ENCODE measurements at places on chromosomes 5 and 9. TPM values are rescaled to one million over a fixed set of nuclear protein-coding genes. Genes with fewer than 3 reads are reported as not detected.
A peak's percentile ranks its signal among the peaks of the same experiment; 100 is the strongest.

DNA sequence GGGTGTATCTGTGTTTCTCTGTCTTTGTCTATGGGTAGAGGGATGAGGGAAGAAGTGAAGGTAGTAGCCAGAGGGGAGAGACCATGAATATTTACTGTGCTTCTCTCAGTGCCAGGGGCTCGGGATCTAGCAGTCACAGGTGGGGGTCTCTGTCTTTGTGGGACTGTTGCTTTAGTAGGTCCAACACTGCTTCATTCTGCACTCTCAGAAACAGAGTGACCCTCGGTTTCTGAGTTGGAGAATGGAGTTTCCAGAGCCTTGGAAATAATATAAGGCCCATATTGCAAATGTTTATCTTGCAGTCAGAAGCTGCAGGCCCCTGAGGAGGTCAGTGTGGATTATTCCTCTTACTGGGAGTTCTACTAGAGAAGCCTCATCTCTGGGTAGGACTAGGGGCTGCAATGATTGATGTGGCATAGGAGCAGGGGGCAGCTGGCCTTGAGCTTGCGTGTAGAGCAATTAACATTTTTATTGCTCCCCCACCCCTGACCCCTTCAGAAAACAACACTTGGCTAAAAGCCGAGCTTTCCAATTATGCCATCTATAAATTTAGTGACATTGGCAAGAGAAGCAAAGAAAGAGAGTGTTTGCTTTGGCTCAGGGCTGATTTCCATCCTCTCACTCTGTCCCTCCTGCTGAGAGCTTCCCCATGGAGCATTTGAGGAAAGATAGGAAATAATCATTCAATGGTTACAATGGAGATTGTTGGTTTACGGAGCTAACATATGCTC, 55.0 kb upstream of the TRPC7 start:
- H3K27me3 ChIP-seq = no peaks in the 10 kb centered on the region
- H3K27ac ChIP-seq = no peak overlapping the region
- H3K4me1 ChIP-seq = no peaks in the 10 kb centered on the region

GRCh38 chr9:27487927-27488326, 36.2 kb upstream of the IFNK start:
- no peak overlapping the region for H3K4me3 ChIP-seq
- H3K27ac ChIP-seq = no peak overlapping the region
- H3K27me3 ChIP-seq = no peaks in the 10 kb centered on the region

GRCh38 chr5:108220834-108221233, 161.1 kb downstream of the FBXL17 start:
- H3K4me3 ChIP-seq = no peak overlapping the region
- no peaks in the 10 kb centered on the region for H3K4me1 ChIP-seq
- H3K36me3 ChIP-seq = no peaks in the 10 kb centered on the region

IFNA2 gene
- not detected for total RNA-seq

DNA sequence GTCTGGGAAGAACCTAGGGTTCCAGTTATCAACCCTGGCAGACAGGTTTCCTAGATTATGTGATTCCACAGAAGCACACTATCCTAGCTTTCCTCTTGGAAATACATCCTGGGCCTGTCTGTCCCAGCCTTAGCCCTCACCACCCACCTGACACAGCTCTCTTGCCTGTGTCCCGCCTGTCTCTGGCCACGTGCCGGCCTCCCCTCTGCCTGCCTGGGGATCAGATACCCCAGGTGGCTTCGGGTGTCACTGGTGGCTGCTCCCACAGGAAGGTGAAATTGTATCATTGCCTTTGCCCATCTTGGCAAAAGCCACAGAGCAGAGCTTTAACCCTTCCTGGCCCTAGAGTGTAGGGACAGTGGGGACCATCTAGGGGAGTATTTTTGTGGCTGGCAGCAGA, 6.2 kb downstream of the COL27A1 start:
- no peak for DNase-seq
- no peaks in the 10 kb centered on the region for H3K27me3 ChIP-seq
- peaks cover 7% of the 10 kb centered on the region for H3K4me1 ChIP-seq
- H3K27ac ChIP-seq = no peak overlapping the region

- peak overlapping the region; percentile 40 for H3K27ac ChIP-seq
- H3K36me3 ChIP-seq = no peaks in the 10 kb centered on the region
- no peaks in the 10 kb centered on the region for H3K27me3 ChIP-seq
- H3K4me3 ChIP-seq = peak overlapping the region; percentile 36
These were observed 427 bp downstream of the SERINC5 start for GRCh38 chr5:80255431-80255810.

GARIN3 gene
- not detected for total RNA-seq

DNA sequence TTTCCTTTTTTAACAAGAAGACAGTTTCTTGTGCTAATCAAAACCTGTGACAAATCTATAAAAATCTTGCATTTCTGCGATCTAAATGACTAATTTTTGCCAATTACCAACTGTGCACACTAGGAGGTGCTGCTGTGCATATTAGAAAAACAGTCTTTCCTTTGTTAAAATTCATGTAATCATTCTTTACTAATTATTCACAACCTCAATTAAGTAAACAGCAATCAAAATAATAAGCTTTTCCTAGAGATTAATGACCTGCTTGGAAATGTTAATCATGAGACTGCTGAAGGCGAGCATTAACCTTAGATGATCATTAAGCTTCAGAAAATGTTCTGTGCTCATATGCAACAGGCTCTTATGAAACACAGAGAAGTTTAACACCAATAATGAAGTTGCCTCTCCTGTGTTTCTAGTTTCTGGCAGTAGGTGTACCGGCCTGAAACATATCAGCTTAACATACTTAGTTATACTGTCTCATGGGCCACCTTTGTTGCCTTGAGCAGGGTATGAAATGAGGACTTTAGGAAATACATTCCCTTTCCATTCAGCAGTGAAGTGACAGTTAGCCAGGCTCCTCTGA, 17.7 kb downstream of the RFESD start:
- H3K4me1 ChIP-seq = peaks cover 14% of the 10 kb centered on the region
- H3K4me3 ChIP-seq = no peak overlapping the region
- H3K27me3 ChIP-seq = no peaks in the 10 kb centered on the region
- H3K36me3 ChIP-seq = no peaks in the 10 kb centered on the region

- H3K36me3 ChIP-seq = no peaks in the 10 kb centered on the region
- no peak overlapping the region for H3K4me3 ChIP-seq
- H3K27ac ChIP-seq = no peak overlapping the region
- no peaks in the 10 kb centered on the region for H3K4me1 ChIP-seq
- H3K27me3 ChIP-seq = no peaks in the 10 kb centered on the region
- DNase-seq = no peak
These were observed 207.0 kb downstream of the DMAC1 start for GRCh38 chr9:7592321-7593316.

GRCh38 chr5:170302653-170303501, 5.3 kb upstream of the LCP2 start:
- peak; percentile 71 for DNase-seq
- H3K4me1 ChIP-seq = peaks cover 40% of the 10 kb centered on the region
- H3K36me3 ChIP-seq = no peaks in the 10 kb centered on the region
- no peak overlapping the region for H3K4me3 ChIP-seq

- no peak for DNase-seq
- no peak overlapping the region for H3K4me3 ChIP-seq
- no peaks in the 10 kb centered on the region for H3K36me3 ChIP-seq
- H3K27me3 ChIP-seq = peaks cover 4% of the 10 kb centered on the region
- H3K27ac ChIP-seq = no peak overlapping the region
These were observed 570.7 kb upstream of the WWC1 start for GRCh38 chr5:167720676-167721260.

- no peaks in the 10 kb centered on the region for H3K4me1 ChIP-seq
- H3K27ac ChIP-seq = no peak overlapping the region
- DNase-seq = no peak
- no peaks in the 10 kb centered on the region for H3K36me3 ChIP-seq
- no peaks in the 10 kb centered on the region for H3K27me3 ChIP-seq
These were observed 885.6 kb upstream of the DMAC1 start for GRCh38 chr9:8684978-8685708.

- DNase-seq = no peak
- H3K27ac ChIP-seq = no peak overlapping the region
- H3K27me3 ChIP-seq = no peaks in the 10 kb centered on the region
- peaks cover 3% of the 10 kb centered on the region for H3K4me1 ChIP-seq
- no peaks in the 10 kb centered on the region for H3K36me3 ChIP-seq
These were observed 127.1 kb downstream of the KIF4B start for GRCh38 chr5:155140646-155141045.

GRCh38 chr9:131997779-131998178, 81.9 kb downstream of the MED27 start:
- no peak overlapping the region for H3K4me3 ChIP-seq
- no peaks in the 10 kb centered on the region for H3K27me3 ChIP-seq
- peaks cover 12% of the 10 kb centered on the region for H3K4me1 ChIP-seq

DNA sequence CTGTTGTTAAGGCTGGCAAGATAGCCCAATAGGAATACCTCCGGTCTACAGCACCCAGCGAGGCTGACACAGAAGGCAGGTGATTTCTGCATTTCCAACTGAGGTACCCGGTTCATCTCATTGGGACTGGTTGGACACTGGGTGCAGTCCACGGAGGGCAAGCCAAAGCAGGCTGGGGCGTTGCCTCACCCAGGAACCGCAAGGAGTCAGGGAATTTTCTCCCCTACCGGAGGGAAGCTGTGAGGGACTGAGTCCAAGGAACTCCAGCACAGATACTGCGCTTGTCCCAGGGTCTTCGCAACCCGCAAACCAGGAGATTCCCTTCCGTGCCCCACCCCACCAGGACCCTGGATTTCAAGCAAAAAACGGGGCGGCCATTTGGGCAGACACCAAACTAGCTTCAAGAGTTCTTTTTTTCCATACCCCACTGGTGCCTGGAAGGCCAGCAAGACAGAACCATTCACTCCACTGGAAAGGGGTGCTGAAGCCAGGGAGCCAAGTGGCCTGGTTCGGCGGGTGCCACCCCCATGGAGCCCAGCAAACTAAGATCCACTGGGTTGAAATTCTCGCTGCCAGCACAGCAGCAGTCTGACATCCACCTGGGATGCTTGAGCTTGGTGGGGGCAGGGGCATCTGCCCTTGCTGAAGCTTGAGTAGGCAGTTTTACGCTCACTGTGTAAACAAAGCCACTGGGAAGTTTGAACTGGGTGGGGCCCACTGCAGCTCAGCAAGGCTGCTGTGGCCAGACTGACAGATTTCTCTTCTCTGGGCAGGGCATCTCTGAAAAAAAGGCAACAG, 647.2 kb downstream of the BNC2 start:
- H3K36me3 ChIP-seq = no peaks in the 10 kb centered on the region
- no peak for DNase-seq
- H3K27me3 ChIP-seq = no peaks in the 10 kb centered on the region
- no peak overlapping the region for H3K4me3 ChIP-seq
- H3K4me1 ChIP-seq = no peaks in the 10 kb centered on the region

ZCCHC9 gene
- total RNA-seq = 26.3 TPM

GRCh38 chr5:124641154-124641792, 105.2 kb downstream of the ZNF608 start:
- no peaks in the 10 kb centered on the region for H3K36me3 ChIP-seq
- H3K27ac ChIP-seq = no peak overlapping the region
- H3K4me3 ChIP-seq = no peak overlapping the region
- H3K27me3 ChIP-seq = no peaks in the 10 kb centered on the region
- DNase-seq = no peak

DNA sequence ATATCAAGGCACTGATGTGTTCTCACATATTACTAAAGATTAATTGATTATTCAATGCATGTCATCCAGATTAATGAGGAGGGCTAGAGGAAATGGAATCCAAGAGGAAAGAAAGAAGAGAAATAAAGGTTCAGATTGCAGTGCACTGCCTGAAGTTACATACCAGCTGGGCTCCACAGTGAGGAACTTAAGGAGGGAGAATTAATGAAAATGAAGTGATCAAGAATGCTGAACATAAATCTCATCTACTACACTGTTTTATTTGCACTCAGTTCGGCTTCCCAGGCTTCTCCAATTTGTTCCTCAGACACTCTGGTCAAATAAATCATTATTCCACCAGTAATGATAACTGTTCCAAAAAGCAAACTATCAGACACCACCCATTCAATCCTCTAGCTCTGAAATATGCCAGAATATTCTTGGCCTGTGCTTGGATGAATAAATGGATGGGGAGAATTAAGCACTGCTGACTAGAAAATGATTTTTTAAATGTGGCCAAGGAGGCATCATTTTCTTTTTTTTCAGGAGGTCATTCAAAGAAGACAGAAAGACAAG, 88.6 kb upstream of the FBN2 start:
- H3K4me3 ChIP-seq = no peak overlapping the region
- H3K27ac ChIP-seq = no peak overlapping the region
- H3K4me1 ChIP-seq = no peaks in the 10 kb centered on the region
- no peak for DNase-seq
- H3K36me3 ChIP-seq = no peaks in the 10 kb centered on the region

GRCh38 chr5:83509540-83509939, 38.0 kb downstream of the VCAN start:
- H3K27me3 ChIP-seq = no peaks in the 10 kb centered on the region
- H3K4me3 ChIP-seq = no peak overlapping the region
- H3K27ac ChIP-seq = no peak overlapping the region

- peaks cover 4% of the 10 kb centered on the region for H3K4me1 ChIP-seq
- no peak overlapping the region for H3K4me3 ChIP-seq
- no peaks in the 10 kb centered on the region for H3K27me3 ChIP-seq
- H3K27ac ChIP-seq = peak overlapping the region; percentile 16
- H3K36me3 ChIP-seq = no peaks in the 10 kb centered on the region
These were observed 24.8 kb downstream of the DAB2IP start for GRCh38 chr9:121675969-121676822.

Data from adrenal gland (tissue), 19 donors.